Upper lobe of left lung (tissue), 6 donors: ENCODE measurements at places on chromosomes 2 and 18. TPM values are rescaled to one million over a fixed set of nuclear protein-coding genes. Genes with fewer than 3 reads are reported as not detected.

- peak; percentile 48 for DNase-seq
These were observed 37.2 kb downstream of the CASP10 start for GRCh38 chr2:201220102-201220570.

- DNase-seq: no peak
These were observed 142.7 kb downstream of the PTGR3 start for GRCh38 chr18:75066021-75066880.

- no peak for DNase-seq
These were observed 2.9 kb upstream of the EPB41L3 start for GRCh38 chr18:5546660-5547059.

The PCARE gene
- total RNA-seq: 0.43 TPM

DNA sequence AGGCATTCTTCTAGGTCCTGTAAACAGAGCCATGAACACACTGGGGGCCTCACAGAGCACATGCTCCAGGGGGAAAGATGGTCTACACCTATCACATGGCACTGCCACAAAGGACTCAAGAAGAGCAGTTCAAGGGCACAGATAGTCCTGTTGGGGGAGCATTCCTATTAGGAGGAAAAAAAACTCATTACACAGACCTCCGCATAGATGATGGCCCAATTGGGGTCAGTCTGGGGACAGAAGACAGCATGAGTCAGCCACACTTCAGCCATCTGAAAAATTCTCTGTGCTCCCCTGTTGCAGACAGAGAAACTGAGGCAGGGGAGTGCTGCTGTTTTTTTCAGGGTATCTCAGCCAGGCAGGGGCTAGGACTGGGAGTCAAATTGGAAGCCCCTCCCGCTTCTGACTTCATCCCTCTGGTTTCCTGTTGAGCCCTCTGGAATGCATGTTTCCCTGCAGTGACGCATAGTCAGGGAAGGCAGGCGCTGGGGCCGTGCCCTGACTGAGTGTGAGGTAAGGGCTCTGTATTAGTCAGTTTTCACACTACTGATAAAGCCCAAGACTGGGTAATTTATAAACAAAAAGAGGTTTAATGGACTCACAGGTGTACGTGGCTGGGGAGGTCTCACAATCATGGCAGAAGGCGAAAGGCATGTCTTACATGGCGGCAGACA is 67.9 kb downstream of the RHOB start:
- DNase-seq: no peak

The CNTNAP5 gene
- not detected for total RNA-seq

DNA sequence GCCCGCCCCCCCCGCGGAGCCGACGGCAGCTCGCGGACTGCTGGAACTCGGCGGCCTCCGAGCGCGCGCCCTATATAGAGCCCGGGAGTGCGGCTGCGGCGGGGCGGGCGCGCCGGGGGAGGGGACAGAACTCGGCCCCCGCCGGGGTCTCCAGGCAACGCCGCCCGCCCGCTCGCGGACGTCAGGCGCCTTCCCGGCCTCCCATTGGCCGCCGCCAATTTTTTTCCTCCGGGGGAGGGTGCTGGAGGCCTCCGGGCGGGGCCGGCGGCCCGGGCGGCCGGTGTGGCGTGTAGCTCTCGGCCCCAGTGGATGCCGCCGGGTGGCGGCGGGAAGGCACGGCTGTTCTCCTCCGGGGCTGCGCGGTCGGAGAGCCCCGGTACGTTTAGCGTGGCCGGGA is at the start of gene ZFP36L2:
ZFP36L2 (minus strand) TSS at position 49 of the 397 bp plus-strand sequence. CDS start 291 bp downstream, outside the sequence.
- peak; percentile 99 for DNase-seq

The CRYGD gene
- not detected for total RNA-seq

- DNase-seq: no peak
These were observed 290.7 kb upstream of the DDX18 start for GRCh38 chr2:117523711-117524238.

The CYP26B1 gene
- total RNA-seq: not detected

- DNase-seq: no peak
These were observed 5.7 kb downstream of the LCT start for GRCh38 chr2:135831180-135831812.

GRCh38 chr2:16538707-16539106 is 126.9 kb downstream of the CYRIA start:
- DNase-seq: no peak

The CFAP65 gene
- total RNA-seq: 17.8 TPM

- no peak for DNase-seq
These were observed 9.0 kb downstream of the TNFRSF11A start for GRCh38 chr18:62334120-62334519.

The SKOR2 gene
- total RNA-seq: not detected

GRCh38 chr2:16774980-16775898 is 109.6 kb upstream of the CYRIA start:
- no peak for DNase-seq

The TRIB2 gene
- 53.6 TPM for total RNA-seq

GRCh38 chr2:190655113-190655512 is 6.2 kb downstream of the NAB1 start:
- DNase-seq: no peak

The CCL20 gene
- total RNA-seq: 2.6 TPM

- DNase-seq: no peak
These were observed 72.3 kb upstream of the RIOK3 start for GRCh38 chr18:23380817-23381216.

The ZNF892 gene
- 13.6 TPM for total RNA-seq

DNA sequence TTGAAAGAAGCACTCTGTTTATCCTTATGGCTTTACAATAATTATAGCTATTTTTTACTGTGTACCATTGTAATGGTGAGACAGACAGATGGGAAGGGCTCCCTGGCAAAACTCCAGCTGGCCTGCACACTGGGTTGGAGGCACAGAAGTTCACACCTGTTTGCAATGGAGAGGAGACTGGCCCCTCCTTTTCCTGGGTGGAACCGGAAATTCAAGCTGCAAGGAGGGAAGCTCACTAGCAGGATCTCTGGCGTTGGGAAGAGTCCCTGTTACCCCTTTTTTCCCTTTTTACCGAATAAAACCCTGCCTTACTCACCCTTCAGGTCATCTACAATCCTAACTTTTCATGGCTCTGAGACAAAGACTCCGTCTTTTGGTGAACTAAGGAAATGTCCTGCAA is 100.3 kb upstream of the TFPI start:
- DNase-seq: no peak

The NEU2 gene
- not detected for total RNA-seq
